HuH-7 (cell line): ENCODE measurements at places on chromosomes 2 and 18.

DNA sequence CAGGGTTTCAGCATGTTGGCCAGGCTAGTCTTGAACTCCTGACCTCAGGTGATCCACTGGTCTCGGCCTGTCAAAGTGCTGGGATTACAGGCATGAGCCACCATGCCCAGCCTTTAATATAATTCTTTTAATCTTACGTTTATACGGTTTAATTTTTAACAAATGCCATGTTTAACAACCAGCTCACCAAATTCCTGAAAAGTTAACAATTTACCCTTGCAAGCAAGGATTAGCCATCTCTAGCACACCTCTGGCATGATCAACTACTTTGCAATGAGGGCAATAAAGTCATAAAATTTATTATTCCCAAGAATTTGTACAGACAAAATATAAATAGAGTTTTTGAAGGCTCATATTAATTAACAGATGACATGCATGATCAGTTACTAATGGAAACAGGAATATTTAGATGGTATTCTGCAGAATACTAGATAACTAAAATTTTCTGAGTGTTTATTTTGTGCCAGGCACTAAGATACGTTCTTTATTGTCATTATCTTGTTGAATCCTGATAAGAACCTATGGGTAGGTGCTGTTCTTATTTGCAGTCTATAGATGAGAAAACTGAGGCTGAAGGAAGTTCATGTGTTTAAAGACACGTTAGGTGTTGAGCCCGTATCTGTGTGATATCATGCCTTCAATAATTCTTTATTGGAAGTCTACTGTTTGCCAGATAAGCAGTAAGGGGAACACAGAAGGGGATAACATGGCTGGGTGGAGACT lies 190.1 kb downstream of the CDCA7 start:
- peak; percentile 11 for DNase-seq

GRCh38 chr2:205352094-205352493 lies 330.2 kb upstream of the NRP2 start:
- DNase-seq, result no peak

DNA sequence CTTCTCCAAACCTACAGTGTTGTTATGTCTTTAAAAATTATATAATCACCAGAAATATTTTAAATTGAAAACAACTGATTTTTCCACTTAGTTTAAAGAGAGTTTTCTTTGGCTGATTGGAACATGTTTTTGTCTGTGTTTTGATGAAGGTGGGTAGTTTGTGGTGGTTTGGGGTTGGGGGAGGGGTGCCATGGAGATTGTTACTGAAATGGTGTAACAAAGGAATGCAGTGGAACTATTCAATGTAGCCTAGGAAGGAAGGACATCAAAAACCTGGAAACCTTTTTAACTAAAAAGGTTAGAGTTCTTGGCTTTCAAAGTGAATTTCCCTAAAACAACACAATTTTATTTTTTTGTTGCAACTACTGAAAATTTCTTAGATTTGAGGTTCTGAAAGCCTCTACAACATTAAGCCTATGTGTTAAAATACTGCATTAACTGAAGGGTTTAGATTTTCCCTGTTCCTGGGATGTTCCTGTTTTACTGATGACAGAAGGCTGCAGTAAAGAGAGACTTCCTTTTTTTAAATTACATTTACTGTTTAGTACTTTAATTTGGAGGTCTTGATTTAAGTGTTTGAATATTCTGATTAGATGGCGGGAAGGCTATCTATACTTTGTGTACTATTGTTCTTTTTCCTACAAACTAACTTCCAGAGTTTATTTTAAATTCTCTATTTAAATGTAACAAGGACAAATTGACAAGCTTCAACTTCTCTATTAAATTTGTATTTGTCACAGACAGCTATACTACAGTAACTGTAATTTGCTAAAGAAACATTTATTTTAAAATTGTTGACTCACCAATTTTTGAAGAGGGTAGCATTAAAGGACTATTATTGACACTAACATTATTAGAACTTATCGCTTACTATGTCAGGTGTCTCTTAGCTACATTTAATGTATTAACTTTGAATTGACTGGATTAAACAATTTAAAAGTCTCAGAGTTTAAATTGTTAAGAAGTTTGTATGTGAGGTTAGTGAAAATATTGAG lies 87.7 kb downstream of the LIMS1 start:
- no peak for DNase-seq

DNA sequence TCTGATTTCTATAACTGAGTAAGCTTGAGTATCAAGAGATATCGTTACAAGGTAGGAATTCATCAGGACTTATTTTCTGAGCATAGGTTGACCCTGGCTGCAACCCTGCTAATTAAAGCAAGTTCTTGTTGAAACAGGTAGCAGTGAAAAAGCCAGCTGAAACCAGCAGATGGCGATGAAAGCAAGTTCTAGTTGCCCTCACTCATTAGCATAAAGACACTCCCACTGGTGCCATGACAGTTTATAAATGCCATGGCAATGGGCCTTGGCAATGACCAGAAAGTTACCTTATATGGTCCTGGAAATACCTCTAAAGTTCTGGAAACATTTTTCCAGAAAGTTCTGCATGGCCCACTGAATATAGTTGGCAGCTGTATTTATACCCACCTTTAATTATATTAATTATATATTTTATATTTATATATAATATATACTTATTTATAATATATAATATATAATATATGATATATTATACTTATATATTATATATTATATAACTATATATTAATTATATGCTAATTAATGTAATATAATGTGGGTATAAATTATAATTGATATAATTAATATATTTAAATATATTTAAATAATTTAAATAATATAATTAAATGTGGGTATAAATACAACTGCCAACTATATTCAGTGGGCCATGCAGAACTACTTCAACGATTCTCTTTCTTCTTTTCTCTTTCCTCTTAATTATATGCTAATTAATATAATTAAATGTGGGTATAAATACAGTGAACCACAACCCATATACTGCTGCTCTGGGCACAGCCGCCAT lies 188.0 kb downstream of the CDH7 start:
- DNase-seq, result no peak

GRCh38 chr2:100875516-100876230 lies 55.7 kb downstream of the NPAS2 start:
- no peak for DNase-seq

- no peak for DNase-seq
These were observed 260.0 kb upstream of the SIX2 start for GRCh38 chr2:45269149-45269793.

- DNase-seq, result no peak
These were observed 235.3 kb downstream of the ZNF516 start for GRCh38 chr18:76259711-76260110.

DNA sequence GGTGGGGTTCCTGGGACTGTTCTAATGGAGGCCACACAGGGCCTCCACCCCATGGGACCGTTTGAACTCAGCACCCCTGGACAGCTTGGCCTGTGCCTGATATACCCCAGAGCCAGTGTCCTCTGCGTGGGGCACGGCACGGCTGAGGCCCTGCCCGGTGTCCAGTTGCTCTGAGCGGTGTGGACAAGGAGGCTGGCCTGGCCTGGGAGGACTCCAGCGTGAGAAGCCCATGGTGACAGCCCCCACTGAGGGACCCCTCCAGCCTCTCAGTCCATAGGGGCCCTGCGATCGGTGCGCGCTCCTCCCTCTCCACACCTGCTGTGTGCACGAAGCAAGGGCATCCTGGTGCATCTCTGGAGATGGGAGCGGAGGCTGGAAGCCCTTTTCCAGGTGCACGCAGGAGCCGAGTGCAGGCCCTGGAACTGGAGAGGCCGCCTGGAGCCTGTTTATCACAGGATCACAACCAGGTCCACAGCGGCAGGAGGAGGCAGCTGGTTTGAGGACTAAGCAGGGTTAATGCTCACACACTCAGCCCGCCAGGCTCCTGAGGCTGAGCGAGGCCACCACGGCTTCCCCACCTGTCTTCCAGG lies 120.2 kb downstream of the PTGR3 start:
- DNase-seq, result no peak

GRCh38 chr2:130852521-130853115 lies 15.9 kb downstream of the ARHGEF4 start:
- no peak for DNase-seq

GRCh38 chr18:35756506-35757117 lies 175.1 kb downstream of the GALNT1 start:
- peak; percentile 28 for DNase-seq

DNA sequence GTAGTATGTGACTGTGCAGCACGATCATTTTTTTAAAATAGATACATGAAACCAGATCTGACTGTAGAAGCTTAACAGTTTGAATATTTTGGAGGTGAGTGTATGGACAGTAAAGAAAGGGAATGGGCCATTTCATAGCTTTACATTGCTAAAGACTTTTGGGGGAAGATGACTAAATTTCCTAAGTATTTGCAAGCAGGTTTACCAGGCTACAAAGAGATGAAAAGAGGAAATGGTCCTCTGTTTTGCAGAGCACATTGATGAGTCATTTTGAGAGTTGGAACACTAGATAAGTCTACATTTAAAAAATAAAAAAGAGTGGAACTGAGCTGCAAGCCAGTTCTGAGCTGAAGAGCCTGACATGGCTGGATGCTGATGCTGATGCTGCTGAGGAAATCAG lies 115.7 kb upstream of the LRATD1 start:
- DNase-seq, result no peak

DNA sequence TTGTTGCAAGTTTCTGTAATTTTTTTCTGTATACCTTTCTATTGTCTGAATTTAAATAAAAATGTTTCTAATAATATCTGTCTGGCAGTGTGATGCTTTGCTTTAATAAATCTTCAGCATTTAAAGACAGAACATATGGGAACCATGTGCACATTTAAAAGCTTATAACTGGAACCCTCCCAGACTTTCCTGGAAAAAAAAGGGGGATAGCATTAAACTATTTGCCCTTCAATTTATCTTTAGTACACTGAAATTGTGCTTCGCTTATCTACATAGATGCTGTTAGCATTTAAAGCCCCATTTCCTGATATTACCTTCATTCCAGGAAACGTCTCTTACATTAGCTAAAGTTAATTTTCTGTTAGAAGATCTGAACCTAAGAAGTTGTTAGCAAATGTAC lies 64.6 kb downstream of the ZC3H6 start:
- no peak for DNase-seq

GRCh38 chr2:200382874-200383273 lies 76.4 kb downstream of the SPATS2L start:
- no peak for DNase-seq

DNA sequence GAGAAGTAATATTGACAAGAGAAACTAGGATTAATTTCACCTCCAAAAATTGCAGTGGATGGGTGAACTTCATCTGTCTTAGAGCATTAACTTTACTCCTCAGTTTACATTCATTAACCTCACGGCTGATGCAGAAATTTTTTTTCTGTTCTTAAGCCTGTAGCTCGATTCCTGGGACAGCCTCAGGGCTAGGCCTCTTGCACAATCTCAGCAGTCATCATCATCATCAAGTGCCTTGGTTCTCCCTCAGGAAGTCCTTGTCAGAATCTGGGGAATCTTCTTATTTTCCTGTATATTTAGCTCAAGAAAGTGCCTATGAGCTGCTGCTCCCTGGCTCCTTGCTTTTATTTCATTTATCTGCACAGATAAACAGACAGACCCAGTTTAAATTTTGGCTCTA lies 1272.2 kb upstream of the LRRTM1 start:
- no peak for DNase-seq

GRCh38 chr2:144567745-144568144 lies 47.8 kb upstream of the ZEB2 start:
- DNase-seq, result no peak

- no peak for DNase-seq
These were observed 120.5 kb downstream of the EIPR1 start for GRCh38 chr2:3257166-3257565.

- no peak for DNase-seq
These were observed 248.0 kb downstream of the IKZF2 start for GRCh38 chr2:212903413-212903812.

DNA sequence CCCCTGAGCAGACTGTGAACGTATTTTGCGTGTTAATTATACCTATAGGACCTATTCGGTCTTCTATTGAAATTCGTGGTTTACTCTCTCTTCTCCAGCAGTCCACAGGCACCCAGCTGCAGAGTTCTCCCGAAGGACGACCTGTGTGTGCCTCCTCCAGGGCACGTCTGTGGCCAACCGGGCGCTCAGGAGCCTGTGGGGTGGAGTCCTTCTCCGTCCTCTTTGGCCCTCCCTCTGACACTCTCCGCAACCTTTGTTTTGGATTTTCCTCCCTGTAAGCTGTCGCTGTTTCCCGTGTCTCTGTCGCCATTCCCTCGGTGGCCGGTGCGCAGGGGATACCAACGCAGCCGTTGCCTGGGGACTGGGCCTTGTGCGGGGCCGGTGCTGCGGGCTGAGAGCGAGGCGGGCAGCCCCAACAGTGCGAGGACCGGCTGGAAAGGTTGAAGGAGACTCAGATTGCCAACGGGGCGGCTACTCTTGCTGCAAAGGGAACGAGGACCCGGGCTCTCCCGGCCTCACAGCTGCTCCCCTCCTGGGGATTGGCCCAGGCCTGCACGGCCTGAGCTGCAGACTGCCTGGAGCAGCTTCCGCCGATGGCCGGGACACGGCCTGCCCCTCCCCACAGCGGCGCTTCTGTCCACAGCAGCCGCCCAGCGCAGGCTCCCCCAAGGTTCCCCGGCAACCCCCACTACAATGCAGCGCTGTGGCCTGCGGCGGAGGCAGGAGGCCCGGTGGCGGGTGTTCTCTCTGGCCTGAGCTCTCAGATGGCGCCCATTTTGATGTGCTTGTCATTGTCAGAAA lies 221.0 kb downstream of the MTX2 start:
- DNase-seq, result no peak

GRCh38 chr2:187174582-187174981 lies 273.5 kb downstream of the CALCRL start:
- no peak for DNase-seq

GRCh38 chr2:126999106-126999756 lies 100.5 kb downstream of the TEX51 start:
- no peak for DNase-seq

- DNase-seq, result no peak
These were observed 246.9 kb downstream of the MTX2 start for GRCh38 chr2:176516051-176516602.

- DNase-seq, result no peak
These were observed 961.3 kb upstream of the CELF4 start for GRCh38 chr18:38526922-38527321.

- no peak for DNase-seq
These were observed 33.6 kb upstream of the SERPINE2 start for GRCh38 chr2:224072541-224073188.

GRCh38 chr2:135997380-135997779 lies 12.0 kb upstream of the DARS1 start:
- DNase-seq, result peak; percentile 5

- DNase-seq, result no peak
These were observed 108.3 kb upstream of the PPP1CB start for GRCh38 chr2:28643327-28643726.

DNA sequence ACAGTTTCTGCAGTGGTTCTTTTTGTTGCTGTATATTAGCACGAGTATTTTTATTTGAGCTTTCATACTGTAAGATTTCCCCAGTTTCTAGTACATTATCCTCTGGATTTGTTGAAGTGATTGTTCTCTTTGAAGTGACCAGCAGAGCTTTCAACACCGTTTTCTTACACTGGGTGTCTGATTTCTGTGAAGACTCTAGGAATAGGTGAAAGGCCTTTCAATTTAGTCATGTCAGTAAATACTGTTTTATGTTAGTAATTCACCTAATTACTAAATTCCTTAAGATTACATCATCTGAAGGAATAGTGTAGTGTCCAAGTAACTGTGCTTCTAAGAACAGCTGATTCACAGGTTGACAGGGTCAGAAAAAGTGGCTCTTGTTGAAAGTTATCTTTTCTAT lies 2.3 kb downstream of the PPM1B start:
- DNase-seq, result no peak
